Right ventricle myocardium inferior (tissue), 1 donor: ENCODE measurements at places on chromosomes 16 and 17. TPM values are rescaled to one million over a fixed set of nuclear protein-coding genes. Genes with fewer than 3 reads are reported as not detected.

DNA sequence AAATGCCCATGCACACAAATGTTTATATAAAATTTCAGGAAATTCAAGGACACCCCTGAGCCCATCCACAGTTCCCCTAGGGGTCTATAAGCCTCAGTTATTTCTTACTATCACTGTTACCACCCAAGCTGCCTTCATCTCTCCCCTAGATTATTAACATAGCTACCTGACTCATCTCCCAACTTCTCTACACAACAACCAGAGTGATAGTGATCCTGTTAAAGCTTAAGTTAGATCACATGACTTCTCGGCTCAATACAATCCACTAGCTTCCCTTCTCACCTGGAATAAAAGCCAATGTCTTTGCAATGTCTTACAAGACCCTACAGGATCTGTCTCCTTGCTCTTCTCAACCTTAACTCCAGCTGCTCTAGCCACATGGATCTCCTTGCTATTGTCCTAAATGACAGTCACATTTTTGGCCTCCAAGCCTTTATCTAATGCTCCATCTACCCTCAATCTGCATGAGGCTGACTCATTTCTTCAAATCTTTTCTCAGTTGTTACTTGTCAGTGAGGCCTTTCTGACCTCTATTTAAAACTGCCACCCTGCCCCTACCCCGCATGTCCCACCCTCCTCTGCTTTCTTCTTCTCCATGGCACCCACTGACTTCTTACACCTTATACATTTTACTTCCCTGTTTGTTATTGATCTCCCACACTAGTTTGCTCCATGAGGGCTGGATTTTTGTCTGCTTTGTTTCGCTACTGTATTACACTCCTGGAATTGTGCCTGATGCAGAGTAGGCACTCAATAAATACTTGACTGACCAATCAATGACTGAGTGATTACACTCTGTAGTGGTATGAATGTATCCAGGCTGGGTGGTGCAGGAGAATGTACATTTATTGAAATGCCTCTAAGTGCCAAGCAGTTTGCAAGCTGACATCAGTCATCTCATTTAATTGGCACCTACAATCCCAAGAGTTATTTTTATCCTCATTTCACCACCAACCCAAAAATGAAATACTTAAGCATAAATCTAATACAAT, 5.2 kb upstream of the LIG3 start:
- no peak for DNase-seq

- no peak for DNase-seq
Observed at GRCh38 chr16:73610605-73611156, 562.8 kb upstream of the ZFHX3 start.

GRCh38 chr17:78722246-78722761, 59.8 kb downstream of the CYTH1 start:
- peak; percentile 70 for DNase-seq

GRCh38 chr16:66510298-66510697, 39.6 kb downstream of the TK2 start:
- DNase-seq: no peak

GRCh38 chr16:49400611-49401010, 27.0 kb downstream of the C16orf78 start:
- DNase-seq: no peak

The CCL5 gene
- 1.7 TPM for total RNA-seq

DNA sequence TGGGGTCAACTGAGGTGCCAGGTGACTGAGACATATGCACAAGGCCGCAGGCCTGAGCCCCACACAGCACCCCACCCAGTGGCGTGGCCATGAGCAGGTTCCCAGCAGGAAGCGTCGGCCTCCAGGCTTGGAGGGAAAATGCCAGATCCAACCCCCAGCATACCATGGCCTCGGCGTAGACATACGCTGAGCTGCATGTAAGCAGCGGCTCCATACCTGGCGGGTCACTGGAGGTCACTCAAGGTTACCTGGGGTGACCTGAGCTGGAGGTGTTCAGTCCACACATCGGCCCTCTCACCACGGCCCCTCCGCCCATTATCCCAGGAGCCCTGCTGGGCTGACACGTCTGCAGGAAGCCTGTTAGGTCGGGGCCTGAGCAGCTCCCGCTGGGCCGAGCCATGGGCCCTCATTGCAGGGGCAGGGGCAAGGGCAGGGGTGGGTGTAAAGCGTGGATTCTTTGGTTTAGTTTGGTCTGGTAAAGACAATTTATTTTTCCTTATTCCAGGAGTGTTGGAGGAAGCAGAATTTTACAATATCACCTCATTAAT, 15.2 kb downstream of the KCTD5 start:
- DNase-seq: no peak

DNA sequence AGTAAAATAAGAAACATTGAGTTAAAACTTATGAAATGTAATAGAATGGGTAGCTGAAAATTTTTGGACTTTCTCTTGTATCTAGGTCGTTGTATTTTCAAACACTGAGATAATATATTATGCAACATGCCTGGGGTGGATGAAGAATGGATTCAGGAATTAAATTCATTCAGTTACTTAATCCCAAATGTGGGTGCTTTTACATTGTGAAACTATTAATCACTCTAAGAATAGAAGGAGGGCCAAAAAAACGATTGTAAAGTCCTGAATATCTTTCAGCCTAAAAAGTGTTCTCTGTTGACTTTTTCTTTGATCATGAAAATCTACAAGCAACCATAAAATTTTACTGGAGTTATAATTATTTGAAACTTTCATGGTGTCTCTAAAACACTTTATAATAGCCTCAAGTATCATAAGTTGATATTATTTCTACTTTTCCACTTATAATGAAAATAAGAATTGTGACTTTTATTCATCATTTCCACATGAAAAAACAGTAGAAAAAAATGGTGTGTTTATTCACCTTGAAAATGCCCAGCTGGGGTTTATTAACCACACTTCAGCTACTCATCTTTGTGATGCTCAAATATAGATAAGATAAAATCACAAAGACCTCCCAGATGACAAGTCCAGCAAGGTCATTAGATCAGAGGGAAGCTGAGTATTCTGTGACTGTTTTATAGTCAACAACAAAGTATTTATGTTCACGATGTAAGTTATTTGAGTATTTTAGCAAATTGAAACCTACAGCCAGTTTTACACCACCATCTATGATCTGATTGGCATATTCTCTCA, 619.9 kb upstream of the SOX9 start:
- no peak for DNase-seq

DNA sequence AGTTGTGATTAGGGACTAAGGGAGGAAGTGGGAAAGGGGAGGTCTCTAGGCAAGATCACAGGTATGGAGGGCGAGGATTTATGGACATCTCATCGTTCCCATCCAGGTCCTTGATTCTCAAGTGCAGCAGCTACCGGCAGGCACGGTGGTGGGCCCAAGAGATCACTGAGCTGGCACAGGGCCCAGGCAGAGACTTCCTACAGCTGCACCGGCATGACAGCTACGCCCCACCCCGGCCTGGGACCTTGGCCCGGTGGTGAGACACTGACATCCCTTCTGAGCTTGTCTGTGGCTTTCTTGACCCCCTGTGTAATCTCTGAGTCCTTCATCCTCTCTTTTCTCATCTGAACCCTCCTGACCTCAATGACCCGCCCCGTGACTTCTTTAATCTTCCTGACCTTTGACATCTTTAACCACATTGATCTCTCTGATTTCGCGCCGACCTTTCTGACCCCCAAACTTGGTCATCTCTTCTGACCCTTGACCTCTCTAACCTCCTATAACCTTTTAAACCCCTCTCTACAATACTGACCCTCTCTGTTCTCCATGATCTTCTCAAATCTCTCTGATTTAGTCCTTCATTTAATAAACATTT, 3.8 kb downstream of the PLD2 start:
- peak; percentile 75 for DNase-seq

DNA sequence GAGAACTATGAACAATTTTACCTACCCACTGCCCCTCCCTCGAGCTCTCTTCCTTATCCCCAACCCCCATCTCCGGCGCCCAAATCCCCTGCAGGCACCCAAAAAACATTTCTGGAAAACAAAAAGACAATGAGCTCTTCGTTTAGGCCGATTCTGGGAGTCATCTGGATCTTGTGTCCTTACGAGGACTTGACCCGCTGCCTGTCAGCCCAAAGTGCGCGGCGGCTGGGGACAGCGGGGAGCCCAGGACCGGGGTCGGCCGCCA, 524 bp downstream of the STRADA start:
- no peak for DNase-seq

DNA sequence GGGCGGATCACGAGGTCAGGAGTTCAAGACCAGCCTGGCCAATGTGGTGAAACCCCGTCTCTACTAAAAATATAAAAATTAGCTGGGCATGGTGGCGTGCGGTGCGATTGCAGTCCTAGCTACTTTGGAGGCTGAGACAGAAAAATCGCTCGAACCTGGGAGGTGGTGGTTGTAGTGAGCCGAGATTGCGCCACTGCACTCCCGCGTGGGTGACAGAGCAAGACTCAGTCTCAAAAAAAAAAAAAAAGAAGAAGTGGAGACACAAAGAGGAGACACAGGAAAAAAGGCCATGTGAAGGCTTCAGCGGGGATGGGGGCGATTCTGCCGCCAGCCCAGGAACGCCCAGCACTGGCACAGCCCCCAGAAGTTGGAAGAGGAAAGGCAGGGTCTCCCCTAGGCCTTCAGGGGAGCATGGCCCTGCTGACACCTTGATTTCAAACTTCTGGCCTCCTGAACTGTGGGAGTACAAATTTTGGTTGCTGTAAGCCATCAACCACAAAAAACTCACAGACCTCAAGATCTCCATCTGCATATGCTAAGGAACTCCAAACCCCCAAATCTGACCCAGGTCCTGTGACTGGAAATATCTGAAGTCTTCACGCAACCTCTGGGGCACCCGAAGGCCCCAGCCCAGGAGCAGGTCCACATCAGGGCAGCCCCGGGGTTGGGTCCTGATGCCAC, 7.0 kb downstream of the SGSH start:
- peak; percentile 81 for DNase-seq

DNA sequence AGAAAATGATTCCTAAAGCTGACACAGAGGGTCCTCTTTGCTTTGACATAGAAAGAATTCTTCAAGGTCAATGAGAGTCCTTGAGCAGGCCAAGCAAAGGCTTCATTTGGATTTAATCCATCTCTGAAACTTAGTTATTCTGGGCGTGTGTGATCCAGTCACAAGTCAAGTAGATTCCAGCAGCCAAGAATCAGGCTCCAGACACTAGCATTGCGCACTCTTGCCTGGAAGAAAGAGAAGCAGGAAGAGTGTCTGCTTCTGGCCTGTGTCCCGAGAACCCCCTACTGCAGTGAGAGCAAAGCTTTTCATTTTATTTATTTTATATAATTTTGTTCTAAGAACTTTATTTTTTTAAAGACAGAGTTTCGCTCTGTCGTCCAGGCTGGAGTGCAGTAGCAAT, 88.2 kb upstream of the CACNG5 start:
- no peak for DNase-seq

- DNase-seq: no peak
Observed at GRCh38 chr17:14741491-14741890, 440.6 kb downstream of the HS3ST3B1 start.

The SLC16A6 gene
- total RNA-seq: 0.16 TPM

The CES3 gene
- 0.78 TPM for total RNA-seq

DNA sequence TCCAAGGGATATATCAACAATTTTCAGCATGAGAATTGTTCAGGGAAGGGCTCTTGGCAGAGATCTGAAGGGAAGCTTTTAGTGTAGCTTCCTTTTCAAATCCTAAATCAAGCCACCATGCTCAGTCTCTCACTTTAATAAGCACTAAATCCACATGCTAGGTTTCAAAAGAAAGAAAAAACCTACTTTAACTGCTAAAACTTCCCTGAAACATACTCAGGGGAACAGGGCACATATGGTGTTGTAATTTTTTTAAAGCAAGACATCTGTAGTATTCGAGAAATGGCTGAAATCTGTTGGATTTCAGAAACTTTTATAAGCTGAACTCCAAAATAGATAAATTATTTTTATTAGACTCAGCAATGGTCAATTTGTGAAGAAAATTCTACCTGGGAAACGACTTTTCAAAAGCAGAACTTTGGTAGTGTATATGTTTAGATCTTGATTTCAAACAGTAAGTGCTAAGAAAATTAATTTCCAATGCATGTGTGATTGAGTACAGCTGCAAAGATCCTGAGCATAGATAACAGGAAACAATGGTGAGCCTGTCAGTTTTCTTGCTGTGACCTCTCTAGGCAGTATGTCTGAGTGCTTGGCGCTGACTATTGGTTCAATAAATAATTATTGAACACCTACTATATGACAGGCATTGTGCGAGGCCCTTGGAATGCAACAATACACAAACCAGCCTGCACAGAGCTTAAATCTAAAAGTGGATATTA, 804.5 kb upstream of the SOX9 start:
- DNase-seq: no peak

DNA sequence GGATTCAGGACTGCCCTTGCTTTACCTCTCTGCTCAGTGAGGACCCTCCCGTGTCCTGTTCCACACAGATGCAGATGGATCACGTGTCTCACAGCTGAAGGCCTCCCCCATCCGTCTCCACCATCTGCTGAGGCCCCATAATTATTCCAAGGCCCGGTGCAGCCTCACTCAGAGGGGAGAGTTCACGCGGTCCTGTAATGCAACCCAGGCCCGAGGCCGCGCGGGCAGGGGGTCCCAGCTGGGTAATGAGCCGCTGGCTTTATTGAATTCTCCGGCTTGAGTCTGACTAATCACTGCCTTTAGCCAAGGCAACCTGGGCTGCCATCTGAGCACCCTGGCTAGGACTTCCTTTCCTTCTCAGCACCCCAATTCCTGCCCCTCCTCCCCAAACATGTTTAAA, 4.4 kb upstream of the WFIKKN2 start:
- DNase-seq: no peak

- DNase-seq: peak; percentile 92
Observed at GRCh38 chr17:73429440-73430164, 117.8 kb upstream of the CDC42EP4 start.

DNA sequence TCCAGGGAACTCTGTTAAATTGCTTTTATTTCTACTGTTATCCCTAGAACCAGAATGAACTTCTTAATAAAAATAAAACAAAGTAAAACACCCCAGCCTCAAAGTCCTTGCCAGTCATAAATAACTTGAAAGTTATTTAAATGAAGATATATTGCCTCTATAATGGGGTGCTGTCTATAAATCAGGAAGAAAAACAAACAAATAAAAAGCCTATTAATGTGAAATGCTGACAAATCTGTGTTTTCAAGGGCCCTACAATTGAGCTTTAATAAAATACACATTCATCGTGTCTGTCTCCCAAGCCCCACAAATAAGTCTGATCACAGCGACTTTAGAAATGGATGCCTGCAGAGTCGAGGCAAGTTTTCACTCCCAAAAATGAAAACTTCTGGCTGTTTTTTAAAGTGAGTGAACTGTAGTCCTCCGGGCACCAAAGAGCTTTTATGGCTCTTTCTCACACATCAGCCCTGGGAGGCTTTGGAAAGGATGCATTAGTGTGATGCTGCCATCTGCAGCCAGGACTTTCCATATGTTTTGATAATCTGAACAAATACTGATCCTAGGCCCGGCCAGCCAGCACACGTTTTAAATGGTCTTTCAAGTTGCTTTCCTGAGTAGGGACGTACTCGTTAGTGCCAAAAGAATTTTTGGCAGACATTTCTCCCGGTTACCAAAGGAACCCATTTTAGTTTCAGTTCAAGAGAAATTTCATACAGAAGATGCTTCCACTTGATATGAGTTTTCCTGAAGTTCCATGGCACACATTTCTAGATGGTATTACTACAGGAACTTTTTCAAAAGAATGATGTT, 16.3 kb downstream of the NACA2 start:
- no peak for DNase-seq
